Left renal pelvis (tissue), 4 donors: ENCODE measurements at places on chromosomes 12 and 14. TPM values are rescaled to one million over a fixed set of nuclear protein-coding genes. Genes with fewer than 3 reads are reported as not detected.

DNA sequence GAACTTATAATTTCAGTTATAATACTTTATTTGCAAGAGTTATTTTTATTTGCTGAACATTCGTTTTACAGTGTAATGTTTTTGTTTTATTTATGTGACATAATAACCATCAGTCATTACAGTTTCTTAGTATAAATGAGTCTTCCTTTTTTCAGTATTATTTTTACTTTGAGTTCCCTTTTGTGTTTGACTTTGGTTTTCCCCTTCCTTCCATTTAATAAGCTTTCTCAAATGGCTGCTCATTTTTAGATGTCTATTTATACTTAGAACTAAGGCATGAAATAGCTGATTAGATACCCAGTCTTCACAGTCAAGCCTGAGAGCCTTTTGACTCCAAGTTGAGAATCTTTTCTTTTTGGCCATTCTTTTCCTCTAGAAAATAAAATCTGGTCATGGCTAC is 404.5 kb downstream of the LRFN5 start:
- DNase-seq = no peak

DNA sequence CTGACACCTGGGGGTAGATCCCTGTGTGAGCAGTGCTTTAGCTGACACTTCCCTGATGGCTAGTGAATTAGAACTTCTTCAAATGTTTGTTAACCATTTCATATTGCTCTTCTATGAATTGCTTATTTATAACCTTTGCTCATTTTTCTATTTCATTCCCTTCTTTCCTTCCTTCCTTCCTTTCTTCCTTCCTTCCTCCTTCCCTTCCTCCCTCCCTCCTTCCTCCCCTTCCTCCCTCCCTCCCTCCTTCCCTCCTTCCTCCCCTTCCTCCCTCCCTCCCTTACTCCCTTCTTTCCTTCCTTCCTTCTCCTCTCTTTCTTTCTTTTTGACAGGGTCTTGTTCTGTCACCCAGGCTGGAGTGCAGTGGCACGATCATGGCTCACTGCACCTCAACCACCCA is 23.3 kb upstream of the CEP170B start:
- DNase-seq = no peak

DNA sequence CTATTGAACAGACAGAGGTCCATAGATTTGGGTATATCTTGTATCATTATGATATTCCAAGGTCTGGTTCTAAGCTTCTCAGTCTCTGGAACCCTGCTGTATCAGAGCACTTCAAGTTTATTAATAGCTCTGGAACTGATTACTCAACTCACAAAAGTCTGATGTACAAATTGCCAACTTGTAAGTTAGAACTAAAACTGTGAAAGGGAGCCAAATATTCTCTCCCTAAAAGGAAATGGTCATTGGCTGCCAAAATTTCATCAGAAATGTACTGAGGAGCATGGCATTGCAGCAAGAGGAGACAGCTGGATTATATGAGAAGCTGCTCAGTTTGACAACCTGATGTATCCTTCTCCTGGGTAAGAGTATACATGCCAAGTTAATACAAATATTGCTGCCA is 828.8 kb upstream of the SEL1L start:
- no peak for DNase-seq

- DNase-seq = no peak
Observed at GRCh38 chr12:113145720-113146551, 3.6 kb upstream of the CFAP73 start.

DNA sequence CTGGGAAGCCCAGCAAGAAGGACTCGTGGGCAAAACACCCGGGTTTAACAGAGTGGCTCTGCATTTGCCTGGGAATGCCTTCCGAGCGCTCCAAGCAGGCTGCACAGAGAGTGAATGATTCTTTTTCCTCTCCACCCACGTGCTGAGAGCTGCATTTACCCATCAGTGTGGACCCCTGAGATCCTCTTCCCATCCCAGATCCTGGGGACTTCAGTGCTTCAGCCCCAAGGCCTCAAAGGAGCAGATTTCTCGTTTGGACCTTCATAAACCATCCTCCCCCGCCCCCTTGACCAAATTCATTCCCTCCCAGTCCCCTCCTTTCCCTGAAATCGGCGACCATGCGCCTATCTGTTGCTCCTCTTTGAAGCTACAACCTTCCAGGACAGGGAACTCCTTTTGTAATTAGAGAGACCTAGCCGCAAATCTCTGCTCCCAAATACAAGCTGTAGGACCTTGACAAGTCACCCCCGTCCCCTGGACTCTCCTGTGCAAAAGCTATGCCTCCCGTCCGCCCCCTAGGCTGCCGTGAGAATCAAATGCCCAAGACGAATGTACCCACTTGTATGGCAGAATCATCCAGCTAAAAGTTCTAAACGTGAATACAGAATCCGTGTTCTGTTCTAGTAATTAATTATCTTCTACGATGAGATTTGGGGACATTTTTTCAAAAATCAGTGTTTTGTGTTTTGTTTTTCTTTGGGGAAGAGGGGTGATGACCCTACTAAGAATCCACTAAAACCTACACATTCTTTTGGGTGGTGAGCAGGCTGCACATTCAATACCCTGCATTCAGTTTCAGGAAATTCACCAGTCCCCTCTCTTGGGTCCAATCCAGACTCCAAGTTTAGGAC is 8.8 kb downstream of the TBX5 start:
- no peak for DNase-seq

DNA sequence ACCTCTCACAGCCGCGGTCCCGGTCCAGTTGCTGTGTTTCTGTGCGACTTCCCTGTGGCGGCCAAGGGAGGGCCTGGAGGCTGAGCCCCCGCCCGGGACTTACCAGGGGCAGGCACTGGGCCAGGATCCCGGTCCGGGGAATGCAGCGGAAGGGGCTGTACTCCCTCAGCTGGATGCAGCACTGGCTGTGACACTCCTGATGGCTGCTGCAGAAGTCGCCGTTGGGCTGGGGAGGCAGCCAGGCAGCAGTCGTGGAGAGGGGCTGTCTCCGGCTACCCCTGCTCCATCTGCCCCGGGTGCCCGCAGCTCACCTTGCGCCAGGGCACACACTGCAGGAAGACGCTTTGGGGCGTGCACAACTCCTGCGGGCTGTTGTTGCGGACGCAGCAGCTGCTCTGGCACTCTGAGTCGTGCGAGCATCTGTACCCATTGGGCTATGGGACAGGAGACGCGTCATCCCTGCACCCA is 6.2 kb downstream of the LRCOL1 start:
- no peak for DNase-seq

DNA sequence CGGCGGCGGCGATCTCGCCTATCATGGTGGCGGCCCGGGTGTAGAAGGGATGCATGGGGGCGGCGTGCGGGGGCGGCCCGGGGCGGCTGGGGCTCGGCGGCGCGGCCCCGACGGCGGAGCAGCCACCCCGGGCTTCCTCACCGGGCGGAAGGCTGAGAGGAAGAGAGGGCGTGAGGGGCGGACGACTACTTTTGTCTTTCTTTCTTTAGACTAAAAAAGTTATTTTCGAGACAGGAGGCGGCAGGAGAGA is 240 bp downstream of the BTG1 start:
- no peak for DNase-seq

GRCh38 chr12:54683398-54683797 is 35.2 kb upstream of the DCD start:
- no peak for DNase-seq

GRCh38 chr12:15047611-15048010 is 74.8 kb downstream of the PDE6H start:
- no peak for DNase-seq

GRCh38 chr12:6632026-6632983 is 3.5 kb downstream of the LPAR5 start:
- DNase-seq = no peak

DNA sequence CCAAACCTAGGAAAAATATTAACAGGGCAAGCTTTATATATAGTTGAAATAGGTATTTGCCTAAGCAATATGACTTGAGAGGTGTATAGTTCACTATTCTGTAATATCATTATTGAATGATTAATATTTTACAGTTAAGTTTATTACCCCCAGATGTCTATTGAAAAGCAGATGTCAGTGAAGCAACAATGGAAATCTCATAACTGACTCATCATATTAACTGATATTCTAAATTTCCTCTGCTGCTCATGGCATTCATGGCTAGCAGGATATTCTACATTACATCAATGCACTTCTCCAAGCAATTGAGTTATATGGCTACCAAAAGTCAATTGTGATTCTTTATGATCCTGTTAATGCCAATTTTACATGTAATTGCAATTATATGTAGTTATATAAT is 9.7 kb upstream of the MAGOHB start:
- no peak for DNase-seq

- no peak for DNase-seq
Observed at GRCh38 chr12:125431516-125431915, 366.3 kb downstream of the AACS start.

DNA sequence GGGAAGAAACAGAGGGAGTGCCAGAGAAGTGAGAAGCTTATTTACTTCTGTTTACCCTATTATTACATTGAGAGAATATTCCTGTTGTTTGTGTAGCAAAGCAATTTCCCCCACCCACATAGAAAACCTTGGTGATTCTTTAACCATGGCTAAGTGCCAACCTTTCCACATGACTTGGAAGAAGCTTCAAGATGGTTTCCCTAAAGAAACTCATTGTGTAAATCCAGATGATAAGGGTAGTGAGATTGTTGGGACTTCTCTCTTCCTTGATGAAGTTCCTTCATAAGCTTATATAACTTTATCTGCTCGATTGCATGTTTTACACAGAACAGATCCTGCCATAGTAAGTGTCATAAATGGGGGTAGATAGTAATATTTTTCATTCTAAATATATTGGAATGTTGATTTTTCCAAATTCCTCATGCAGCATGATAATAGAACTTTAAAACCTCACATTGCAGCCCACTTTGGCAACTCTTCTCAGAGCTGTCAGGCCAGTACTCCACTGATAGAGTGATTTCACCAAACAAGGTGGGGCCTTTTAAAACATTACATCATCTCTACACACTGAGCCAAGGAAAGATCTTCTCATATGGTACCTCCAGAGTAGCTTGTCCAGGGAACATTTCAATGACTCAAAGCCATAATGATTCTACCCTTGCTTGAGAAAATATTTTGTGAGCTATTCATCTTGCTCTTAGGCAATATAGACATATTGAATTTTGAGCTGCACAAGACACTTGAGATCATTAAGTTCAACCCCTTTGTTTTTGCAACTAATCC is 47.8 kb upstream of the KIF21A start:
- DNase-seq = no peak

GRCh38 chr12:5345534-5345933 is 86.4 kb upstream of the NTF3 start:
- DNase-seq = no peak

The ANKRD13A gene
- polyA plus RNA-seq = 34.2 TPM

The RPL10L gene
- polyA plus RNA-seq = not detected

The KLRC1 gene
- 1.1 TPM for polyA plus RNA-seq

The IRF2BPL gene
- polyA plus RNA-seq = 44.5 TPM

The OR4K2 gene
- not detected for polyA plus RNA-seq

The KRT73 gene
- not detected for polyA plus RNA-seq

The PRH2 gene
- polyA plus RNA-seq = 0.76 TPM

The AJUBA gene
- polyA plus RNA-seq = 47.7 TPM

The CCDC175 gene
- polyA plus RNA-seq = 1.2 TPM
